ENCODE measurements at places on chromosomes 3 and 15.

DNA sequence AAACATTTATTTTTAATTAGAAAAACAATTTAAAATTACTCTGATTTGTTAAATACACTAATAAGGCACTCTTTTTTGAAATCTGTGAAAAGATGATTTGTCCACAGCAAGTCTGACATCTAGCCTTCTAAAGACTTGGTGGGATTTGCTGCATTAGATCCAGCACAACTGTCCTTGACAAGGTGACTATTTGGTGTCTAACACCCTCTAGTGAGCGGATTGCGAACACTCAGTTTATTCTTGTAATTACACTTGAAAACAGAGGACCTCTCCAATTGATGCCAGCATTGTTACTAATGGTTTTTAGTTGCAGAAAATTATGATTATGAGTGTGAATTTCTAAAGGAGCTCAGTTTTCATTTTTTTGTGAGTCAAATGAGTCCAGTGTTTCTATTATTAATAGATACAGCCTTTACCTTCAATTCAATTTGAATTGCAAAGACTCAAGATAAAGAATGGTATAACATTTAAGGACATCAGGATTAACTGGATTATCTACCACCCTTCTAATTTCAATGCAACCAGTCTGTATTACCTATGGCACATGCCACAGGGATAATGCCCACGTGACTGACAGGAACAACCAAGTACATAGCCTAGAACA lies 29.7 kb upstream of the STRIT1 start:
- no peak for DNase-seq

GRCh38 chr3:46406788-46407611 lies at the start of the genes CCR5AS and CCRL2:
Gene CCR5AS, minus strand, starts transcription at chr3:46407066.
Gene CCRL2, plus strand, starts transcription at chr3:46407259. Its CDS starts 821 bp downstream, at chr3:46408080.
- DNase-seq: peak; percentile 4

DNA sequence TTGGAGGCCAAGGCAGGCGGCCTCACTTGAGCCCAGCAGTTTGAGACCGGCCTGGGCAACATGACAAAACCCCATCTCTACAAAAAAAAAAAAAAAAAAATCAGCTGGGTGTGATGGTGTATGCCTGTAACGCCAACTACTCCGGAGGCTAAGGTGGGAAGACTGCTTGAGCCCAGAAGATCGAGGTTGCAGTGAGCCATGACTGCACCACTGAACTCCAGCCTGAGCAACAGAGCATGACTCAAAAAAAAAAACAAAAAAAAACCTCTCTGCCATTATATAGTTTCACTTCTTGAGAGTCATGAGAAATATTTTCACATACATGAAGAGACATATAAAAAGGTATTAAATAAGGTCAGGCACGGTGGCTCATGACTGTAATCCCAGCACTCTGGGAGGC lies 45.9 kb upstream of the CP start:
- DNase-seq: no peak

- DNase-seq: no peak
These were observed 18.8 kb downstream of the TIPARP start for GRCh38 chr3:156693166-156693565.

- DNase-seq: no peak
These were observed 27.2 kb upstream of the ANKRD28 start for GRCh38 chr3:15825016-15825415.

GRCh38 chr3:36065321-36065720 lies 315.0 kb upstream of the STAC start:
- no peak for DNase-seq

DNA sequence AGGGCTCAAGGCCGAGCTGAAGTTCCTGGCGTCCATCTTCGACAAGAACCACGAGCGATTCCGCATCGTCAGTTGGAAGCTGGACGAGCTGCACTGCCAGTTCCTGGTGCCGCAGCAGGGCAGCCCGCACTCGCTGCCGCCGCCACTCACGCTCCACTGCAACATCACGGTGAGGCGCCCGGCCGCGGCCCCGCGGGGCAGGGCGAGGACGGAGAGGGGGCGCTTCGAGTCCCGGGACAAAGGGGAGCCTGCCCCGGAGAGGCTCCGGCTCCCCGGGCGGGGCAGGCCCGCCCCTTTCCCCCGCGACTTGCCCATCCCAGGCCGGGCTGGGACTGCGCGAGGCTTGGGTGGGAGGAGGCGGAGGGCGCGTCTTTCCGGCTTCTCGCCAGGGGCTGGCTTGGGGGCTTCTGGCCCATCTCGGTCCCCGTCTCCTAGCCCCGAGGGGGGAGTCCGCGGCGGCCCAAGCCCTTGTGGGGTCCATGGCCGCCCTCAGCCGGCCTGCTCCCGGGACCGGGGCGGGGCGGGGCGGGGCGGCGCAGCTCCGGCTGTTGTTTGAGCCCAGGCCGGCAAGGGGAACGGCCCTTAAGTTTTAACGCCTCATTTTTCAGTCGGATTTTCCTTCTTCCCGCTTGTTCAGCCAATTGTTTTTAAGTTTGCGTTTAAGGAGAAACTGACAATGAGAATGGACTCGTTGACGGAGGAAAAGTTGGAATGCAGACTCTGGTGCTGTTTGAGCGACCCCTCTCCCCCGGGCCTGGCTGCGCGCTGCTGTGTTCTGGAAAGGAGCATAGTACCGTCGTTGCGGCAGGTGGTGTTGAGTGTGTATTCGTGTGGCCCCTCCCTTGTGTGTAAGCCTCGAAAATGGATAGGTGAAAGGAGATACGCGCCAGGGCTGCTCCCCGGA lies 683 bp downstream of the UBE2Q2 start:
- DNase-seq: peak; percentile 8

- DNase-seq: no peak
These were observed 97.9 kb upstream of the UNC13C start for GRCh38 chr15:53880357-53880756.

GRCh38 chr15:101541501-101542292 lies 52.2 kb upstream of the PCSK6 start:
- DNase-seq: no peak

DNA sequence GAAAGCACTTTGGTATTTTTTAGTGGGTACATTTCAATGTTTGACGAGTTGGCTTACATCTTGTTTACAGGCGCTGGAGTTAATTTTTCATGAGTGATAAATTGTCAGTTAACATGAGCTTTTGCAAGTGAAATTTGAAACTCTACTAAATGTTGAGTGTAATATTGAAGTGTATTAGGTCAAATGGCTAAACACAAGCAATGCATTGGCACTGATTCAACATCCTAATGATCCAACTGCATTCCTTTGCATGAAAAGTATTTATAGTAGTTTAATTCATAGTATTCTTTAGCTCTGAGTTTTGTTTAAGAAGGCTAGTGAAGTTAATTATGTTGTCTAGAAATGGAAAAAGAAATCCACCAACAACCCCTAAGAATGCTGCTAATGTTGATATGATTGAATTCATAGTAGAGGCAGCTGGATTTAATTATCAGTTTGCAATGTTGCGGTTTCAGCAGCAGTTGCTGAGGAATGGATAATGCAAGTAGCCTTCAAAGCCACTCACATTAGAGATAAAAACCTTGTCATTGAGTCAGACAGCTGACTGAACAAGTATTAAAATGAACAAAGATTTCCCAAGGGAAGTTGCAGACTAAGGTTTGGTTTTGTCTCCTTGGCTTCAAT lies 245.6 kb upstream of the GOLIM4 start:
- DNase-seq: no peak

DNA sequence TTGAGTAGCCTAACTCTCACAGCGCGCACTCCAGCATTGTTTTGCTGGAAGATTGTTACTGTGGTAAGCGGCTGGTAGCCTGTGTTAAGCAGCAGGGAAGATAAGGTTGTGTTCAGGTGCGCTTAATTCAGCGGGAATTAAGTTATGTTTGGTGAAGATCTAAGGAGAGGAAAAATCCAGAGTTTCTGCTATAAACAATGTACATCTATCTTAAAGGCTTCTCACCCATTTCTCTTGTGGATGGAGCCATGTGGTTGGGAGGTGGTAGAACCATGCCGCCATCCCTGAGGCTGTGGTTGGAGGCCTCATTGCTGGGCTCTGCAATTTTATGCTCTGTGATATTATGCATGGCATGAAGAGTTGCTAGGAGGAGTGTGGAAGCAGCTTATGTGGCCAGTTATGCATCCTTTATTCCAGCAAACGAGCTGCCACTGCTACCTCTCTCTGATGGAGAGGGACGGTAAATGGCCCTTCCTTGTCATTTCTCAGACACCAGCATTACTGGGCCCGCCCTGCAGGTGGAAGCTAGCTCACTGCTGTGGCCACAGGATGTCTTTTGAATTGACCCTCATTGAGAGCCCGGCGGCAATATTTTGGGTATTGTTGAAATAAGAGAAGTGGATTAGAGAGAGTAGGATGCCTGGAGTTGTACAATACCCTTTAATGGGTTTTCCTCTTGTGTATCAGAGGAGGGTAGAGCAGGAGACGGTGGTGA lies 1.3 kb downstream of the MINAR1 start:
- DNase-seq: no peak

GRCh38 chr15:100001405-100001804 lies 268.2 kb upstream of the LYSMD4 start:
- no peak for DNase-seq

DNA sequence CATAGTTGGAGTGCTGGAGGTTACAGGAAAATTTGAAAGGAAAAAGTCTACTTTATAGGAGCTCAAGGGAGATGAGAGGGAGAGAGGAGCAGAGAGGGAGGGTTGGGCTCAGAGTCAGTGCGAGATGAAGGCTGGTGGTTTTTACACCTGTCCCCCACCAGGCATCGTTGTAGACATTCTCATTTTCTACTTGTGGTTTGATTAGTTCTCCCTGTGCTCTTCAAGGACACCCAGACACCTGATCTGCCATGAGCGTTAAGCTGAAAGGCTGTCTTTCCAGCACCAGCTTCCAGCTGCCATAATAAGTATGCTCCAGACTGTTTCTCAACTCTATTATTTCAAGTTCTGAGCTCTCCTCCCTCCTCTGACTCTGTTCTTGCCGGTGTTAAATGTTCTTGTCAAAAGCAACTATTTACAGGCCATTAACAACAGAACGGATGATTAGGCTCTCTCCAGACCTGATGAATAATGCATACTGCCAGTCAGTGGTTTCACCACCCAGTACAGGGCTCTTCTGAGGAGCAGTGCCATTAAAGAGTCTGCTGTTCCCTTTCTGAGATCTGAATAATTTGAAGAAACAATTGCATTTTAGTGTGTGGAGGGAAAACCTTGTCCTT lies 514.6 kb upstream of the MCTP2 start:
- DNase-seq: no peak

DNA sequence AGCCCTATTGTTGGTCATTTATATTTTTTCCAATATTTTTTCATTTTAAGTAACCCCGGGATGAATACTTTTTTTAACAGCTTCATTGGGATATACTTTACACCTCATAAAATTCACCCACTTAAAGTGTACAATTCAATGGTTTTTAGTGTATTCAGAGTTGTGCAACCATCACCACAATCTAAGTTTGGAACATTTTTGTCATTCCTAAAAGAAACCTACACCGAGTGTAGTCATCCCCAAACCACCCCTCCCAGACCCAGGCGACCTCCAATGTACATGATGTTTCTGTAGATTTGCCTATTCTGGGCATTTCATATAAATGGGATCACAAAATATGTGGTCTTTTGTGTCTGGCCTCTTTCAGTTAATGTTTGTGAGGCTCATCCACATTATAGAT lies 118.3 kb upstream of the FRMD4B start:
- no peak for DNase-seq

GRCh38 chr3:175214216-175214615 lies 355.1 kb downstream of the NAALADL2 start:
- DNase-seq: no peak

- DNase-seq: no peak
These were observed 464.7 kb downstream of the PDCD6IP start for GRCh38 chr3:34263101-34263621.

DNA sequence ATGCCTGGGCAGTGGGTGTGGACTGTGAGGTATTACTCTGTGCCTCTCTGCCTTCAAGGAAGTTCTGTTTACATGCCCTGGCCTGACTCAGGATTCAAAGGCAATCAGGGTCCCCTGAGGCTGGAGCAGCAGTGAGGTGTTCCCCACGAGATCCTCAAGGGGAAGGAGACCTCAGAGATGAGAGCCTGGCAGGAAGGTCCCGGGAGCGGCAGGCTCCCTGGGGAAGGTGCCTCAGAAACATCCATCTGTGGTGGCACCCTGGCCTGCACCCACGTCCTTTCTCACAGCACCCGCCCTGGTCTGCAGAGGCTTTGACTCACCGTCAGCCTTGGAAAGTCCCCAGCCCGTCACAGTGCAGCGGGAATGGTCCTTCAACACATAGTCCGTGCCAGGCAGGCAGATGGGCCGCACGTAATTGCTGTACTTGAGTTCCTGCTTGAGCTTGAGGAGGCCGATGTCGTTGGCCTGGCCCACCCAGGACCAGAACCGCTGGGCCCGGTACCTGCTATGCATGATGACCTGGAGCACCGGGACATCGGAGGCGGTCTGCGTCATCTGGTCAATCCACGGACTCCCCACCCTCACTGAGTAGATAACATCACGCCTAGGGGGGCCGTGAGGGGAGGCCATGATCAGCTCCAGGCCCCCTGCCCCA lies 3.6 kb downstream of the PRSS50 start:
- no peak for DNase-seq

- no peak for DNase-seq
These were observed 295.0 kb upstream of the KCNH8 start for GRCh38 chr3:18853269-18853668.

- DNase-seq: no peak
These were observed 50.7 kb downstream of the PEAK1 start for GRCh38 chr15:77369168-77369567.

- DNase-seq: no peak
These were observed 35.3 kb downstream of the FSIP1 start for GRCh38 chr15:39747326-39747725.

- no peak for DNase-seq
These were observed 23.7 kb downstream of the FAM98B start for GRCh38 chr15:38477637-38478036.

GRCh38 chr15:52385670-52386069 lies 90.1 kb upstream of the MYO5C start:
- no peak for DNase-seq

- DNase-seq: no peak
These were observed 68.0 kb downstream of the C3orf70 start for GRCh38 chr3:185084901-185085300.

GRCh38 chr3:55876560-55876959 lies 389.5 kb upstream of the WNT5A start:
- no peak for DNase-seq

DNA sequence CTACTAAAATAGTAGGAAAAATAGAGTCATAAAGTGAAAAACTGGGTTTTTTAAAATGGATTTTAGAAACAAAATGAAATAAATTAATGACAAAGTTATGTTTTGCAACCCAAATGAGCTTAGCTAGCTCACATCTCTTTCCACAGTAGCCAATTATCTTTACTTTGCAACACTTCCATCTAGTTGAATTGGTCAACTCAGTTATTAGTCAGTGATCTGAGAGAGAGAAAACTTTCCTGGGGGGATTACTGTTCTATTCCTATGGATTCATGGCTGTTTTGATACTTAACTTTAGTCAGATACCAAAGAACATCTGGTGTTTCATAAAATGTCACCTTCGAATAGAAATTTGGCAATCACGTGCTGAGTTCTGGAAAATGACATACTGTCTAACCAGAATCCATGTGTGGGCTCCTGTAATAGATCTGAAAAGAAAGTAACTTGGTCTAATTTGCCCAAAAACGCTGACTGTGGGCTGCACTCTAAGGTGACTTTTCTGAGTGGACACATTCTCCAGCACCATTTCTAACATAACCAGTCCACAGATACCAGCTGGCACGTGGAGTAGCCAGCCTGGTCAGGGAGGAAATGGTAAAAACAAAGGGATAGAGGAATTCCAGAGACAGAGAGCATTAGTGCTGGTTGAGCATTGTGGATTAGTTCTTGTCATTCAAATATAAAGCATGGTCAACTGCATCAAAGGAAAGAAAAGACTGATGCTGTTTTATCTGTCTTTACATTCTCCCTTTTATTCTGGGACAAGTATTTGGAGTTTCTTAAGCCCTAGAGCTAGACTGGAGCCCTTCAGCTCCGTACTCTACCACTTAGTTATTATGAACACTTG lies 45.2 kb upstream of the CCDC80 start:
- no peak for DNase-seq

All from stimulated activated CD8-positive, alpha-beta memory T cell treated with anti-CD3 and anti-CD28 coated beads, Interleukin-15, amount 100 ng/mL, for 1 hour (primary cell).